Suprapubic skin (tissue), 4 donors: ENCODE measurements at places on chromosomes 5 and 9.
A peak's percentile ranks its signal among the peaks of the same experiment; 100 is the strongest.

- peak; percentile 74 for DNase-seq
These were observed 73.2 kb downstream of the SH3PXD2B start for GRCh38 chr5:172380987-172381643.

DNA sequence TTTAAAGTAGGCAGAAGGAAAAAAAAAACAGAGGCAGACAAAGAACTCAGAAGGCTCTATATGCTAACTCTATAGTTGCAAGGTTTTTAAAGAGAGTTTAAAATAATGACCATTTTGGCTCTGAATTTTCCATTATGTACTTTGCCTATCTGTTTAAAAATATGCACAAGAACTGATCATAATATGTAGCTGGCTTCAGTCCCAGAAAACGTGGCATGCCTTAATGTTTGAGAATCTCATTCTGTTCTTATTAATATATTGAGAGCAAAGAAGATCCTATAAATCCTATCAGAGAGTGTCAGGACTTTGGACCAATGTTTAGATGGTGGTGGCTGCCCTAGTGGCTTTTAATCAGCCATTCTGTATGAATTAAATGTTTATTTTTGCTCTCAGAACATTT lies 121.5 kb downstream of the JMY start:
- DNase-seq: no peak

GRCh38 chr5:177595991-177596774 lies 3.7 kb upstream of the B4GALT7 start:
- DNase-seq: no peak

DNA sequence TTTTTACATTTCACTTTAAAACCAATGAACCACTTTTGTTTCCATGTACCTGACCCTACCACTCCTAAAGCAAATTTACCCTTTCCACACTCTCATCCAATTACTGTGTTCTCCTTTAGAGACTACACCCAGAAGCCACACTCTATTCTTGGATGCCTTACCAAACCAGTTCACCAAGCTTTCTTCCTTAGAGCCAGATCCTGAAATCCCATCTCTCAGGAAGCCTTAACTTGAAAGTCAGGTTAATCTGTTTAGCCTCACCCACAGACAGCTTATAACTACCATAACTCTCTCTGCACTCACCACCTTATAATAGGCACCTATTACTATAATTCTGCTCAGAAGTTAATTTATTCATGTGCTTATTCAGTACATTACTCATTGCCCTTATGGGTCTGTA lies 4.3 kb downstream of the CSNK1A1 start:
- no peak for DNase-seq

DNA sequence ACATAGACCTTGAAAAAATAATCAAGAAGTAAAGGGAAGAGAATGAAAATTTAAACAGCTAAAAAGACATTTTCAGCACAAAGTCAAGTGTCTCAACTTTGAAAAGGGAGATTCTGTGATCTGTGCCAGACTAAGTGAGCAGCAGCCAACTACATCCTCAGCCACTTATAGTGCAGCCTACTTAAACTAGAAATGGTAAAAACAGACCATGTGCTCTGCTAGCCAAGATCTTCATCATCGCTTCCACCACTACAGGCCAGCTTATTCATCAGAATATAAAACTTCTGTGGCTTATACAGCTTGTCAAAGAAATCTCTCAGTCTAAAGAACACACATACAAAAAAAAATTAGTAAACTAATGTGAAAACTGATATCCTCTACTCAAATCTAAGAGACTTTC lies 63.5 kb downstream of the CEMIP2 start:
- DNase-seq: no peak

GRCh38 chr9:82332774-82333152 lies 344.2 kb downstream of the SPATA31D1 start:
- DNase-seq: no peak

GRCh38 chr5:133814152-133814551 lies 154.3 kb downstream of the C5orf15 start:
- DNase-seq: no peak

DNA sequence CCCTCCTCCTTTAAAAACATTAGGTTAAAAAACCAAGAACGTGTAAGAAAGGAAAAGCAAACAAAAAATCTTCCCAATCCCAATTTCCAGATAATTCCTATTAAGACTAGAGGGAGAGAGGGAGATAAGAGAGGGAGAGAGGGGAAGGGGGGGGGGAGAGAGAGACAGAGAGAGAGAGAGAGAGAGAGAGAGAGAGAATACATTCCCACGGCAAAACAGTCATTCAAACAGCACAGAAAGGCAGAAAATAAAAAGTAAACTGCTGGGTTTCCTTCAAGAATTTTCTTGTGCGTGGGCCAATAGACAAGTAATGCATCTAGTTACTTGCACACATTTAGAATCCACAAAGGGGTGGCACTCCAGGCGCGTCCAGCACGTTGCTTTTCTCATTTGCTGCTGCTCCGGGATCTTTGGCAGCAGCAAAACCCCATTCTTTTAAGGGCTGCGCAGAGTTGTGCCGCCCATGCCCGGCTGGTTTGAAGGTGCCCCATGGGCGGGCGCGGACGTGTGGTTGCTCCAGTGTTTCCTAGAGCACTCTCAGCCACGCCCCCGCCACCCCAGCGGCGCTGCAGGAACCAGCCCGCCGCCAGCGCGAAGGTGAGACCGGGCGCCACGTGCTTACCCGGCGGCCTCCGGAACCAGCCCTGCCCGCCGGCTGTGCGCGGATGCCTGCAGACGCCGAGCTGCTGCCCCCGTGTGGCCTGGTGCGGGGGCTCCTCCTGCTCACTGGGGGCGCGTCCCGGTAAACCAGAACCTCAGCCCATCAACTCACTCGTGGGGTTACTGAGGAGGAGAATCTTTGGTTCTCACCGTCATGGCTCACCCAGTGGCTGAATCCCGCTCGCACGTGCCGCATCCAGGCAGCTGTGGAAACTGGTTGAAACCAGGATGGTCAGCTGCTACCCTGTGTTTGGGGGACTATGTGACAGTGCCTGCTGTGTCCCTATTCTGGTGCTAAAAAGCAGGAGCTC lies 44.6 kb downstream of the STC2 start:
- DNase-seq: no peak

DNA sequence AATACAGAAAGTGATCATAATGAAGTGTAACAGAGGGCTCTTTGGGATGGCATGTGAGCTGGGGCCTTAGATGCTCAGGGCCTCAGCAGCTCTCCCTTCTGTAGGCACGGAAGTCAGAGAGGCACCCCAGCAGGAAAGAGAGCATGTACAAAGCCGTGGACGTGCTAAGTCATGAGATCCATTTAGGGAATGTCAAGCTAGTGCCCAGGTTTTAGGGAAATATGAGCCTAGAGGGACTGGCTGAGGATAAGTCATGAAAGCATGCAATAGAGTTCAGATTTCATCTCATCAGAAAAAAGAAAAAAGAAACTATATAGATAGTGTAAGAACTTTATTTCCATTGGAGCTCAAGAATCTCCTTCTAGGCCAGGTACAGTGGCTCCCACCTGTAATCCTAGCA lies 379.5 kb upstream of the KLF4 start:
- no peak for DNase-seq

DNA sequence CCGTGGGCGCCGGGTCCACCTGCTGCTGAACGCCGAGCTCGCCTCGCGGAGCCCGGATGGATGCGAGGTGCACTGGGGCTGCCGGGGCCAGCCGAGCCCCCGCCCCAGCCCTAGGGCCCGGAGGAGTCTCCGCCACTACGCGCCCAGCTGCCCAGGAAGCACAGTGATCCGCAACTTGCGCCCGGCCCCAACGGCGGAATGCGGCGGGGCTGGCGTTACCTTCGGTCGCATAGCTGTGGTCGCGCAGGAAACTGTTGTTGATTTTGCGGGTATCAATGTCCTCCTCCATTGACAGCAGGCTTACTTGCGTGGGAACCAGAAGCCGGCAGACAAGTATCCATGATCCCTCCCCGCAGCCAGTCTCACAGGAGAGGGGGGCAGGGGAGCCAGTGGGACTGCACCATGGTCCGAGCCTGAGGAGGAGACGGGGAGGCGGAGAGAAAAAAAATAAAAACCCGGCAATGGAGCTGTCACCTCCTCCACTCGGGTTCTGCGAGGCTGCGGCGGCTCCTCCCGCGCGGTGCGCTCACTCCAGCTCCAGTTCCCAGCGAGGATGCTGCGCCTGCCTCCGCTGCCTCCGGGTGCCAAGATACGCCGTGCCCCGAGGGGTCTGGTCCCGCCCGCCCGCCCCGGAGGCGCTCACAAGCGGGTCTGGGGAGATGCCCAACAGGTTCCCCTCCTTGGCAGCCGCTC lies 628 bp downstream of the PPP2R2B start:
- DNase-seq: no peak

DNA sequence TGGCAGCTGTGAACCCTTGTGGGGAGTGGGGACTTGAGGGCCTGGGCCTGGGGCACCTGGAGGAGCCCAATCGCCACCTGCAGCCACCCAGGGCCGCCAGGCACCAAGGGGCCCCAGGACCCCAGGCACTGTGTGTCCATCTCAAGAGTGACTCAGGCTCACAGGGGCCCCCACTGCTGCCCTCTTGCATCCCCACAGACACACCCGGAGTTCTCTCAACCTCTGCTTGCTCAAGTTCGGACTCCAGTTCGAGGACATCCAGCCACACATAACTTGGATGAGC lies 51.9 kb downstream of the MRPL36 start:
- no peak for DNase-seq

DNA sequence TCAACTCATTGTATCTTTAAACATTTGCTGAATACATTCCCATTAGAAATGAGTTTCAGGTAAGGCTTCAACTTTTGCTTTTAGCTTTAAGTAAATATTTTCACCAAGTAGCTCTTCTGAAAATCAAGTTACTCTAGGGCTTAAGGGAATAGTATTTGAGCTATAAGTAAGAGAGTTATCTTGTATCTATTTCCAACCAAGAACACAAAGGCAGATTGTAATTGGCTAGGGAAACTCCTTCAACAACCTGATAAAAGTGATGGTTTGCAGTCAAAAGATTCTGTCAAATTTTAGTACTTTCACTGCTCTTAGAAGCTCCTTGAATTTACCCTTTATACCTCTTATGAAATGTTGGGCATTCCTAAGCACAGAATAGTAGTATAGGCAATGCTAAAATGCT lies 13.0 kb downstream of the ELL2 start:
- no peak for DNase-seq

DNA sequence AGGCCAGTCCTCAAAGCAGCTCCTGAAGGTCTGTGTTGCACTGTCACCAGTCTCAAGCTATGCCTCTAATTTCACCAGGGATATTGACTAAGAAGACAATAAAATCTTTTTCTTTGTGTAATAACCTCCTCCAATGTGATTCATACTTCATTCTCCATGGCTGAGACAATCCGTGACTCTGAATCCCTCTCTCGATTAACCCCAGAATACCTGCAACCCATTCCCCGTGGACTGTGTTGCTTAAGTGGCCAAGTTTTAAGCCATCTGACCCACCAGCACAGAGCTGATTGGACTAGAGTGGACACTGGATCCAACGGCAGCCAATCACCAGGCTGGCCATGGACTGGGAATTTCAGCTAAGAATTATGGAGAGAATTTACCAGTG lies 5.4 kb upstream of the CCIN start:
- no peak for DNase-seq

- no peak for DNase-seq
These were observed 432.6 kb upstream of the SLC30A5 start for GRCh38 chr5:68661237-68661636.

GRCh38 chr5:157130925-157131324 lies 11.7 kb downstream of the MED7 start:
- no peak for DNase-seq

- no peak for DNase-seq
These were observed 15.9 kb downstream of the PPP2R2B start for GRCh38 chr5:146862641-146863040.

- DNase-seq: no peak
These were observed 88.1 kb downstream of the FGF1 start for GRCh38 chr5:142597546-142598337.

- DNase-seq: no peak
These were observed 607.9 kb downstream of the RAB3C start for GRCh38 chr5:59190746-59191145.

- no peak for DNase-seq
These were observed 6.3 kb downstream of the IFNA21 start for GRCh38 chr9:21160178-21160577.

- DNase-seq: no peak
These were observed 112.8 kb downstream of the ARHGAP26 start for GRCh38 chr5:142883025-142883424.

GRCh38 chr5:3446410-3446809 lies 149.2 kb upstream of the IRX1 start:
- DNase-seq: no peak

DNA sequence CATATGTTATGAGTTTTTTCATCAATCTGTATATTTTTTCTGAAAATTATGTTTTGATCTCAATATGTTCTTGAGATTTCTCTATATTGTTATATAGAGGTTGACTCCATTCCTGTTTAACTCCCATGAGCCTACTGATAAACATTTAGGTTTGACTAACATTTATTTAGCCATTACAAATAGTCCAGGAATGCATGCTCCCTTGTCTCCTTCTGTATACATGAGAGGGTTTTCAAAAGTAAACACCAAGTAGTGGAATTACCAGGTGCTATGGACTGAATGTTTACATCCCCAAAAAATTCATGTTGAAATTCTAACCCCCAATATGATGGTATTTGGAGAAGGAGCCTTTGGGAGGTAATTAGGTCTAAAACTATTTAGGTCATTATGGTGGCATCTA lies 3.5 kb upstream of the OR5C1 start:
- no peak for DNase-seq

DNA sequence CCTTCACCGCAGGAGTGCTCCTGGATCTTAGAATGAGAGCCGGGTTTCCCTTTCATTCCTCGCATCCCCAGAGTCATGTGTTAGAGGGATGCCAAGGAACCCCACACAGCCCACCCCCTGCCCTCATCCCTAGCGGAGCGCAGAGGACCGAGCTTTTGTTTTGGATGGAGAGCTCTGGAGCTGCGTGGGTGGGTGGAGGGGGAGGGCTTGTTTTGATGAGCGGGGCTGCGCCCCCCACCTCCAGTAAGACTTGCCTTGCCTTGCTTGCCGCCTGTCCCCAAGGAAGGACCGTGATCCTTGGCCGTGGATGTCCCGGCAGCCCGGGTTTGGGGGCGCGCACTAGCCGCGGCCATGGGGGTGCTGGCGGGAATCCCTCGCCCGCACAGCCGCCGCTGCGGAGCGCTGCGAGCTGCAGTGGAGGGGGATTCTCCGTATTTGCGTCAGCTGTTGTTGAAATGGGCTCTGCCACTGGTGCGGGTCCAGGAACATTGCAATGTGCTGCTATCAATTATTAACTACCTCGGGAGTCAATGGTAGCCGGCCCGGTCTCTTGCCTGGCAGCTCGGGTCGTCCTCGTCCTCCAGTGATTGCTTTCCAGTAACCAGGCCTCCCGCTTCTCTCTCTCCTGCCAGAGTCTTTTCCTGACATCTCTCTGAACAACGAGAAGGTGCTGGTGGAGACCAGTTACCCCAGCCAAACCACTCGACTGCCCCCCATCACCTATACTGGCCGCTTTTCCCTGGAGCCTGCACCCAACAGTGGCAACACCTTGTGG lies 1.0 kb downstream of the EGR1 start:
- DNase-seq: no peak
